DMS 273 treated with DMSO at 0.1 percent for 48 hours (cell line): ENCODE measurements at places on chromosomes 16 and 17.

GRCh38 chr17:18146980-18147379 is 36.6 kb upstream of the ALKBH5 start:
- DNase-seq = no peak

- no peak for DNase-seq
Measured at GRCh38 chr16:84195201-84196093, 4.5 kb downstream of the ADAD2 start.

DNA sequence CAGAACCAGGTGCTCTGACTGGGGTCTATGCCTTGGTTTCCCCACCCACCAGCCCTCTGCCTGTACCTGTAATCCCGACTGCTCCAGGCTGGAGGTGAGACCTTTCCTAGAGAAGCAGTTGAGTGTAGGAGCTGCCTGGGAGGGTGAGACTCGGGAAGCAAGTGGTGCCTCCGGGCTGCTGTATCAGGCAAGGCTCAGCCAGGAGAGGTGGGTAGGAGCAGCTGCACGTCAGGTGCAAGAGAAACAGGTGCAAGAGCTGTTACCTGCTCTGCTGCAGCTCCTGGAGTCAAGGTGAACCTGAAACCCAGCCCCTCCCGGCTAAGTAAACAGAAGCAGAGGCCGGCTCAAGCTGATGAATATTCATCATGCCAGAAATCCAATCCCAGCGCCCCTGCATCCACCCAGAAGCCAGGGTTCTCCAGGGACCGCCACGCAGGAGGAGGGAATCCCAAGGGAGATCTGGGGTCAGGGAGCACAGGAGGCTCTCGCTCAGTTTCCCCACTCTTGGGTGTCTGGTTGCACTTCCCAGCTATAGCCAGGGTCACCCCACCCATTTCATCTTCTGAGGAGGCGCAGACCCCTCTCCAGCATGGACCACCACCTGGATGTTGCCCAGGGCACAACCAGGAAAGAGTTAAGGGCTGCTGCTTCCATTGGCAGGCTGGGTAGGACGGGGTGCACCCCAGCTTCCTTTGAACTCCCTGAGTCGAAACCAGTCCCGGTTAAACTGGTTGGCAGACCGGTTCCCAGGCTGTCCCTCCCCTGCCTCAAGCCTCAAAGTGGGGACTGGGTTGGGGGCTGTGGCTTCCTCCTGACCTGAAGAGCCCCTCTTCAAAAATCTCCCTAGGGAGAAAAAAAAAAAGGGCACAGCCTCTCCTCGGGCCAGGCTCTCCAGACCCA is at the start of gene PRR15L:
Gene PRR15L (minus strand): TSS at position 293 of the 900 bp plus-strand sequence. CDS start 4,649 bp downstream, outside the sequence.
- no peak for DNase-seq

DNA sequence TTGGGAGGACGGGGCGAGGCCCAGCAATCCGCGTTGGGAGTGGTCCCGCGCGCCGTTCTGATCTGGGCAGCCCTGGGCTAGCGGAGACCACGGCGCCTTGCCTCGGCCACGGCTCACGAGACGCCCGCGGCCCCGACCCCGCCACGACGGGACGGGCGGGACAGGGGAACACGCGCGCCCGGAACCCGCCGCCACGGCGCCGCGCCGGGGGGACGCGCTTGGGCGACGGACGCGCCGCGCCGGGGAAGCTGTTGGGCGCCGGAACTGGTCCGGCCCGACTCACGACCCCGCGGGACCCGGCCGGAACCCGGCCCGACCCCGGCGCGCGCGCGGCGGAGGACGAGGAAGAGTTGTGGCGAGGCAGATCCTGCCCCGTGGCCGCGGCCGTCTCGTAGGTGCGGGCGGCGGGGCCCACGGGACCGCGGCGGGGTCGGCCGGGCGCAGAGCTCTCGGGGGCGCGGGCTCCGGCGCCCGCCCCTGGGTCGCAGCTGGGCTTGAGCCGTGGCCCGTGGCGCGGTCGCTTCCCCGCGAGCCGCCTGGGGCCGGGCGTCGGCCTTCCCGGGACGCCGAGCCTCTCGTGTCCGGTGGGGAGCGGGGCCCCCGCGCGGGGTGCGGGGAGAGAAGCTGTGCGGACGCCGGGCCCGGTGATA is at the start of gene ACSF3:
Gene ACSF3 (plus strand): TSS at position 251 of the 650 bp plus-strand sequence. CDS start 6,830 bp downstream, outside the sequence.
- no peak for DNase-seq

DNA sequence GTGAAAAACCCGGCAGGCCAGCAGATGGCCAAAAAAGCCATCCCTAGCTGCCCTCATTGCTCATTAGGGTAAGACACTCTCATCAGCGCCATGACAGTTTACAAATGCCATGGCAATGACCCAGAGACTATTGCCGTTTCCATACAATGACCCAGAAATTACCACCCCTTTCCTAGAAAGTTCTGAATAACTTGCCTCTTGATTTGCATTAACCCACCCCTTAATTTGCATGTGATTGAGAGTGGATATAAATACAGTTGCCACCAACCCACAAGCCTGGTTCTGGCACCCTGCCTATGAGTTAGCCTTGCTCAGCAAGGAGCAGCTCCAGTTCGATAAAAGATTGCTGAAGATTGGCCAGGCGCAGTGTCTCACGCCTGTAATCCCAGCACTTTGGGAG is 16.1 kb upstream of the C16orf54 start:
- no peak for DNase-seq

DNA sequence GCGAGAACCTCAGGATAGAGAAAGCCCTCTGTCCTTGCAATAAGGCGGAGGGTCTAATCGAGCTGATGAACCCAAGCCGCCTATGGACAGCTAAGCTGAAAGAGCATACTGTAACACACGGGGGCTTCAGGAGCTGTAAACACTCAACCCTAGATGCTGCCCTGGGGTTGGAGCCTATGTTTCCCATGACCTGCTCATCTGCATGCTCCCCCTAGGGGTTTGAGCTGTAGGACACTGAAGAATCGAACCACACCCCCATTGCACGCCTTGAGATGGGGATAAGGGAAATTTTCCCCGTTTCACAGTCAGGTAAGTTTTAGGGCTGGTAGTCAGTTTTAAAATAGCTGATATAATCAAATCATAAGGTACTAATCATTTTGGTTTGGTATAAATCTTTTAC is 675.6 kb upstream of the CDH8 start:
- no peak for DNase-seq

- DNase-seq = no peak
Measured at GRCh38 chr17:45309400-45309799, 7.4 kb downstream of the MAP3K14 start.

- DNase-seq = no peak
Measured at GRCh38 chr16:87658564-87659225, 56.4 kb downstream of the JPH3 start.

GRCh38 chr17:57136355-57136754 is 51.3 kb downstream of the AKAP1 start:
- no peak for DNase-seq

GRCh38 chr16:89198417-89199240 is 1.7 kb downstream of the SLC22A31 start:
- no peak for DNase-seq

- no peak for DNase-seq
Measured at GRCh38 chr16:77574867-77575624, 140.2 kb upstream of the ADAMTS18 start.
